Vagina (tissue), 2 donors: ENCODE measurements at places on chromosomes 3 and 15. TPM values are rescaled to one million over a fixed set of nuclear protein-coding genes. Genes with fewer than 3 reads are reported as not detected.

The UNC13C gene
- total RNA-seq = not detected

The RNF7 gene
- total RNA-seq = 57.0 TPM

GRCh38 chr3:102084006-102084405 is 234.7 kb downstream of the NFKBIZ start:
- H3K4me1 ChIP-seq = no peaks in the 10 kb centered on the region
- no peaks in the 10 kb centered on the region for H3K36me3 ChIP-seq
- no peak for DNase-seq
- no peaks in the 10 kb centered on the region for H3K27me3 ChIP-seq
- no peak overlapping the region for H3K4me3 ChIP-seq

- no peak overlapping the region for H3K27ac ChIP-seq
- H3K27me3 ChIP-seq = no peaks in the 10 kb centered on the region
- no peak overlapping the region for H3K4me3 ChIP-seq
- DNase-seq = no peak
- no peaks in the 10 kb centered on the region for H3K36me3 ChIP-seq
These were observed 30.8 kb upstream of the EOMES start for GRCh38 chr3:27752926-27753325.

GRCh38 chr3:133563816-133564215 is 9.7 kb upstream of the CDV3 start:
- H3K4me3 ChIP-seq = no peak overlapping the region
- H3K4me1 ChIP-seq = no peaks in the 10 kb centered on the region
- H3K27me3 ChIP-seq = no peaks in the 10 kb centered on the region
- no peaks in the 10 kb centered on the region for H3K36me3 ChIP-seq
- DNase-seq = no peak

DNA sequence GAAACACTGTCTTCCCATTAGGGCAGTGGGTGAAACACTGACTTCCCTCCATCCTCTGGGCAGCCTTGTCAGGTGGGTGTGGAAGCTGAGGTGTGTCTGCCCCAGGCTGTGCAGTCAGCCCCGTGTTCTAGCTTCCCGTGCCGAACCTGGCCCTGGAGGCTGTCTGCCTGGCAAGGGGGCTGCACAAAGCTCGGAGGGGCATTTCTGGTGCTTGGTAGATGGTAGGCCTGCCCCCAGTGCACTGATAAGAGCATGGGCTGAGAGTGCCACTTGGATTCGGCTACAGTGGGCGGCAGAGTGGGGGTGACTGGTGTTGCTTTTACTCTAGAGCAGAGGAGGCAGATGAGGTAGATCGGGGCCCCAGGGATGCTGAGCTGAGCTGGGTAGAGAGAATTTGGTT is 21.3 kb downstream of the IGF1R start:
- peaks cover 93% of the 10 kb centered on the region for H3K4me1 ChIP-seq
- no peak for DNase-seq
- H3K4me3 ChIP-seq = no peak overlapping the region
- H3K36me3 ChIP-seq = no peaks in the 10 kb centered on the region
- H3K27ac ChIP-seq = peak overlapping the region; percentile 75

The TF gene
- 2.9 TPM for total RNA-seq
